Activated CD8-positive, alpha-beta memory T cell treated with anti-CD3 and anti-CD28 coated beads for 48 hours (primary cell): ENCODE measurements at places on chromosomes 16 and 17.
A peak's percentile ranks its signal among the peaks of the same experiment; 100 is the strongest.

GRCh38 chr17:4742133-4742532 is 2.4 kb upstream of the CXCL16 start:
- no peak for DNase-seq

DNA sequence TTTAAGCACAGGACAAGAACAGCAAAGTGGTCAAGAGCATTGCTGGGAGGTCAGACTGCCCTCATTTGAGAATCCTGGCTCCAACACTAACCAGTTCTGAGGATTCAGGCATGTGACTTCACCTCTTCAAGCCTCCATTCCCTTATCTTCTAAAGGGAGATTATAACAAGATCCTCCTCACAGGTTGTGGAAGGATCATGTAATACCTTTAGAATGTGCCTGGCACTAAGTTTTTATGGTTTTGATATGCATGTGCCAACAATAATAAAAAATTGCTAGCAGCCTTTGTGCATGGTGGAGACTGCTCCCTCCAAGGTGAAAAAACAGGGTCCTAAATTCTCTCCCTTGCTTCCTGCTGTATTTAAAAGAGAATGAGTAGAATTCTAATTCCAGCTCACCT is 36.0 kb upstream of the ADAMTS18 start:
- DNase-seq: no peak

DNA sequence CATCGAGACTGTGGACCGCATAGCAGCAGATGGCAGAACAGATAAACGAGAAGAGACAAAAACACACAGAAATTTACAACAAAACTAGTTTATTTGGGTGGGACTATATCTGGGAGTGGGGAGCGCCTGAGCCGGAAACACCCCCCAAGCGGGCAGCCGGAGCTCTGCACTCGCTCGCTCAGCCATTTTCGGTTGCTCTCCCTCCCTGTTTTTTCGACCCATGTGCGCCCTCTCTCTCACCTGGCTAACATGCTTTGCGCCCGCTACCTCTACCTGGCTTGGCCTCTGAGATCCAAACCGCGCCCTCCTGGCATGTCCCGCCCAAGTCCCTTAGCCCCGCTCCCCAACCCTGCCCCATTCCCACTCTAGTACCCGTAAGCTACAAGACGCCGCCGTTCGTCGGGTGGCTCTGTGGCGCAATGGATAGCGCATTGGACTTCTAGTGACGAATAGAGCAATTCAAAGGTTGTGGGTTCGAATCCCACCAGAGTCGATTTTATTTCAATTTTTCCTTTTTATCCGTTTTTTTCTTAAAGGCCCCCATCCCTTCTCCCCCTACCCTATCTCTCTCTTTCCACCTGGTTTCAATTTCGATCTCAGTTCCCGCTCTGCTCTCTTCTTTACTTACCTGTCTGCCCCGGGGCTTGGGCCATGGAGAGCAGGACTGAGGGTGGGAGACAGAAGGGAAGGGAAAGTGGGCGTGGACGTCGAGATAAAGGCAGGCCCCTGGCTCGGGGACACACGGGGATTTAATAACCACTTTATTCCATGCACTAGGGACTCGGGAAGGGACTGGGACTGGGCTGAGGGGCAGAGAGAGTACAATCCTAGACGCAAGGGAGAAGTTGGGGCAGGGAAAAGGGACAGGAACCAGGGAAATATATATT is 2.4 kb upstream of the ALOXE3 start:
- DNase-seq: peak; percentile 98

GRCh38 chr17:14797801-14798200 is 467.3 kb downstream of the PMP22 start:
- no peak for DNase-seq

DNA sequence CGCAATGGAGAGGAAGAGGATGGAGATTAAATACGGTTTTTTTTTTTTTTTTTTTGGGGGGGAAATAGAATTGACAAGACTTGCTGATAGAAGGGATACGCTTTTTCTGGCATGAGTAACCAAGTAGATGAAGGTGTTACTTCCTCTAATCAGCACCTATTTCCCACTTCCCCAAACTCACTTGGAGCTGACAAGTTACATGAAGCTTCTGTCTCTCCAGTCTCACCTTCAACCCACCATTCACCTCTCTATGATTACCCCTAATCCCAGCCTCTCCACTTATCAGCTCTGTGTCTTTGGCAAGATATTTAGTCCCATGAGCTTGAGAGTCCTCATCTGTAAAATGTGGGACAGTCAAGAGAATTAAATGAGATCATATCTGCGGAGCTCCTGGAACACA is 185.9 kb upstream of the HS3ST3A1 start:
- DNase-seq: no peak

DNA sequence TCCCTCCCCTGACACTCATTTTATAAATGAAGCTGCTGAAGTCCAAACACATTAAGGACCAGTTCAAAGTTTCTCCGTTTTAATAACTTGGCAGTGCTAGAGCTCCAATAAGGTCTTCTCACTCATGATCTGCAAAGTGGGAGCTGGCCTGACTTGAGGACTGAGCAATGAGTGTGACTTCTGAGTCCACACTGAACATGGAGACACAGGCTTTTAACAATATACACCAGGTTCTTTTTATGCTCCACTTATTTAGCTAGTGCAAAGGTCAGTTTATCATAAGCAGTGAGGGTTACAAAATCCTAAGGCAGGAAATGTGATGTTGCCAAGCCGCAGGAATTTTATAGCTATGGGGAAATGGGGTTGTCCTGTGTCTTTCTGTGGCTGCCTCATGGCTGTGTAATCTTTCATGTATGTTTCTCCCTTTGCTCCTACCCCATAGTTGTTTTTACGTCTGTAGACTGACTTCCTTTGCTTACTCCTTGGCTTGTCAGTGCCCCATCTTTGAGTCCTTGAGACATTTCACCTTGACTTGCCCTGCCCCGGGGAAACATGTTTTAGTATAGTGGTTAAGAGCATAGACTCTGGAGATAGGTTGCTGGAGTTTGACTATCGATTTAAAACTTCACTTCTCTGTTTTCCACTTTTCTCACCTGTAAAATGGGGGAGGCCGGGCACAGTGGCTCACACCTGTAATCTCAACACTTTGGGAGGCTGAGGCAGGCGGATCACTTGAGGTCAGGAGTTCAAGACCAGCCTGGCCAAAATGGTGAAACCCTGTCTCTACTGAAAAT is 12.2 kb upstream of the MMD start:
- no peak for DNase-seq

DNA sequence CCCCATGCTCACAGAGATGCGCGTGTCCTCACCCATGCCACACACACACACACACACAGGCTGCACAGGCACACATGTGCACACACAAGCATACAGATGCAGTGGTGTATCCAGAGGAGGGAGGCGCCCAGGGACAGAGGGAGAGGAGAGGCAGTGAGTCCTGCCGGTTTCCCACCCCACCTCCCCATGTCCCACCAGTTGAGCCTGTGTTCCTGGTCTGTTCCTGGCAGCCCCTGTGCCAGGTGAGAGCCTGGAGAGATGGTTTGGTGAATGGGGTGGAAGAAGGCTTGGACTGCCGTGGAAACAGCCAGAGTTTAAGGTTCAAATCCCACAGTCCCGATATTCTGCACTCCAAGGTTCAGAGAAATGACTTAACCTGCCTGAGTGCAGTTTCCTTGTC is 10.2 kb upstream of the FADS6 start:
- no peak for DNase-seq

DNA sequence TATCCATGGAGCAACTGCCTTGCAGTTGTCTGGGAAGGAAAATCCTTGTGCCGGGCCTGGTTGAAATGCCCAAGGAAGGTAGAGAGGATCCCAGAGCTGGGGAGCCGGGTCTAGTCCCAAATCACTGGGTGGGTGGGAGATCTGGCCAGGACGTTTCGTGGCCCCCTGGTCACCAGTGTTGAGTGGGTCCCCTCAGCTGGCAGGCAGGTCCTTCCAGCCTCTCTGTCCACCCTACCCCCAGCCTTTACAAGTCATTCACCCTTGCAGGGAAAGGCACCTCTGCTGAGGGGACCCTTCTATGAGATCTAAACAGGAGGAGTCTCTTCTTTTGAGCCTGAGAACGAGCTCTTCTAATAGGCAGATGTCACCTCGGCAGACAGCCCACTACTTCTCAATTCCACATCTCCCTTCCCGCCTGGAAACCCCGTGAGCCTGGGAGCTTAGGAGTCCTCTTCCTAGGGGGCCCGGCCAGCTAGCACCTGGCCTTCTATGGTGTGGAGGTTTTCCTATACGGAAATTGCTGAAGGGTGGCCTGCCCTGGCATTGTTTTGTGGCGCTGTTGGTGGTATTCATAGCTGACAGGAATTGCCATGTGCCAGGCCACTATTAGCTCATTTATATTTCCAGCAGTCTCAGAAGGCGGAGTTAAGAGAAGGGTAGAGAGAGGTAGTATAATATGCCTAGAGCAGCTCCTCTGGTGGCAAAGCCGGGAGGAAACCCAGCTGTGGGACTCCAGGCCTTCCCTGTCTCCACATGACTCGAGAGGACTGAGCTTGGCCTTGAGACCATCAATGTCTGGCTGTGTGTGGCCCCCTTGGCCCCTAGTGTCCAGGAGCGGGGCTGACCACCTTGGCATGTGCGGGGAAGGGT is 13.3 kb downstream of the MPRIP start:
- DNase-seq: no peak

GRCh38 chr16:25893332-25893731 is 201.6 kb downstream of the HS3ST4 start:
- no peak for DNase-seq

DNA sequence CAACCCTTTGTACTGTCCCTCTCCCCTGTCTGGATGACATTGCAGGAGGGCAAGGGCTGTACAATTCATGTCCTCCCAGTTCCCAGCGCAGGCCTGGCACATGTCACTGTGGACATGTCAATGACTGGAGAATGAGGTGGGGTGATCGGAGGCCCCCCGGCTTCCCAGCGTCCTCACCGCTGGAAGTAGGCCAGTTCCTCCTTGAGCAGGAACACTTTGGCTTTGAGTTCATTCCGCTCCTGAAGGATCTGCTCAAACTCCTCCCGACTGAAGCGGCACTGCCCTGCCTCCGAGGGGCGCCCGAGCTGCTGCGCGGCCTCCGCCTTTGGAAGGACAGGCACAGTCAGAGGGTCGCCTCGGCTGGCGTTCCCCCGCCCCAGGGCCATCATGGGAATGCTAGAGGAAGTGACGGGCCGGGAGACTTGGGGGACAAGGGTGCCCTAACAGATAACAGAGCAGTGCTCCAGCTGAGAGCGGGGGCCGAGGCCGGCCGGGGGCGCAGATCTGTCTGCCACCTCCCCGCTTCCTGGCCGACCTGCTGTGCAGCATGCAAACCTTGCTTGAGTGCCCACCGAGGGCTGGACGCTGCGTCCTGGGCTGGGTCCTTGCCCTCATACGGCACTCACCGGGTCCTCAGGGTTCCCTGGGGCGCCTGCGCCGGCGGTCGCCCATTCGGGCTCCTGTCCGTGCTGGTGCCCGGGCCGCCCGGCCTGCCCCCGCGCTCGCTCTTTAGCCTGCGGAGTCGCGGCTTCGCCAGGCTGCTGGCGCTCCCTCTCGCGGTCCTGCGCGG is 1.3 kb downstream of the RILP start:
- no peak for DNase-seq

DNA sequence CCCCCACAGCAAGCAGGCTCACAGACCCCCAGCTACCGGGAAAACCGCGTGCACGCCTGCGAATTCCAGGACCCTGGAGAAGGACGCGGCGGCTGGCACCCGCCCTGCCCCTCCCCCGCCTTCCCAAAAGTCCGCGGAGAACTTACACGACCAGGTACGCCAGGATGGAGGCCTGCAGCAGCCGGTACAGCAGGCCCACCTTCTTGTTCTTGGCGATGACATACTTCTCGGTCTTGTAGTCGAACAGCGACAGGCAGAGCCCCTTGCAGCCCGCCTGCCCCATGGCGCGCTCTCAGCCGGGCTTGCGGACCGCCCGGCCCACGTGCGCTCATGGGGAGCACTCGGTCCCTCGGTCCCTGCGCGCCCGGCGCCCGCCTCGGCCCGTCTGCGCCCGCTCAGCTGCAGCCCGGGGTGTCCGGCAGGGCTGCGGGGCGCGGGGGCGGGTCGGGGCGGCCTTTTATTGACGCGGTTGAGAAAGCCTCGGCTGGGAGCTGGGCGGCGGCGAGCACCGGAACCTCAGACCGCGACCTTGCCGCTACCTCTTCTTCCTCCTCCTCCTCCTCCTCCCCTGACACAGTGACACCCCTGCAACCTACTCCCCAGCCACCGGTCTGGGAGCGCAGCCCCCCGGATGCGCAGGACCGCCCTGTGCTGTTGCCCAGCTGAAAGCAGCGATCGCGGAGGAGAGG is at the start of gene P2RX5:
TSS of gene P2RX5 (minus strand) at position 433 of the 689 bp plus-strand sequence. CDS start at position 283, 150 bp downstream.
- DNase-seq: no peak

DNA sequence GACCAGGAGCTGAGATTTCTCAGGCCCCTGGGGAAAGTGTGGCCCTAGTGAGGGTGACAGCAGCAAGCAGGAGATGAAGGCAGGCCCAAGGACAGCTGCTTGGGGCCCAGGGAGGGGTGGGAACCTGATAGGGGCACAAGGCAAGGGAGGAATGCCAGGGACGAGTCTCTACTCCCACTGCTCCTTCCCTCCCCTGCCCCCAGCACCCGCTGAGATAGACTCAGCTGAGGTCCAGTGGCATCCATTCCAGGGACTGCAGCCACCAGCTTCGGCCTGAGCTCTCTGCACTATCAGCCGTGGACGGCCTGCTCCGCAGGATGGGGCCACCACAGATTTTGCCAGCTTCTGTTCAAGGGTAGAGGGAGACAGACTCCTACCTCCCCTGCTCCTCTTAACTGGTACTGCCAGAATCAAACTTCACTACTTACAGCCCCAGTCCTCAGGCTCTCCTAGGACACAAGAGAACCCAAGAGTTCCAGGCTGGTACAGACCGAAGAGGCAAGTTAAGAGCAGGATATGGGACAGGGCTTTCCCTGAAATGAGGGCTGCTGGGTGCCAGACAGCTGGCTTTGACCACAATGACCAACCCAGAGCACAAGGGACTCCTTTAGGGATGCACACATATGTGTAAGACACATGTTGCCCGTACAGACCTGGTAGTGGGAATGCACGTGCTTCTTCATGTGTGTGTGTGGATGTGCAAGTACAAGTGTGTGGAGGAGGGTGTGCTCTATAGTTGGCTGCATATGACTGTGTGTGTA is 5.5 kb downstream of the CACNB1 start:
- DNase-seq: no peak

DNA sequence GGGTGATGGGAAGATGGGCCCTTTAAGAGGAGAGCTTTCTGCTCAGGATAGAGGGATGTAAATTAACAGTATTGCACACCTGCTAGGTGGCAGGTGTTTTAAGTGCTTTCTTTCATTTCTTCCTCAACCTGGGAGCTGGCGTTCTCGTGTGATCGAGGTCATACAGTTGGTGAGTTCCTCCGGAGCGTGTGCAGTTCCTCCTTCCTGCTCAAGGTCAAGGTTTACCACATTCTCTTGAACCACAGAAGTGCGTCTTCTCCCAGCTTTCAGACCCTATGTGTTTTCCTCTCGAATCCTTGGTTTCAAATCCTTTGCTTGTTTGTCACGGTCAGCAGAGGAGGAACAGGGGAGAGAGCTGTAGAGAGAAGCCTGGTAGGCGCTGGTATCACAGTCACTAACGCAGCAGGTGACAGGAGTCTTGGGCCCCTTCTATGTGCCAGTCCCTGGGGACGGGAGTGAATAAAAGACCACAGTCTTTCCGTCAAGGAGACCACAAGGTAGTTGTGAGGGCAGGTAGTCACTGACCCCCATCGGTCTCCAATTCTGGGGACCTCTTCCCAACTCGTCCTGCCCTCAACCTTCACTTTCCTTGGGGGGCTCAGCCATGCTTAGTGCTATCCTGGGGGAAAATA is 791 bp downstream of the DNAI2 start:
- no peak for DNase-seq
